ENCODE measurements at places on chromosomes 12 and 14. TPM values are rescaled to one million over a fixed set of nuclear protein-coding genes. Genes with fewer than 3 reads are reported as not detected.
A peak's percentile ranks its signal among the peaks of the same experiment; 100 is the strongest.

DNA sequence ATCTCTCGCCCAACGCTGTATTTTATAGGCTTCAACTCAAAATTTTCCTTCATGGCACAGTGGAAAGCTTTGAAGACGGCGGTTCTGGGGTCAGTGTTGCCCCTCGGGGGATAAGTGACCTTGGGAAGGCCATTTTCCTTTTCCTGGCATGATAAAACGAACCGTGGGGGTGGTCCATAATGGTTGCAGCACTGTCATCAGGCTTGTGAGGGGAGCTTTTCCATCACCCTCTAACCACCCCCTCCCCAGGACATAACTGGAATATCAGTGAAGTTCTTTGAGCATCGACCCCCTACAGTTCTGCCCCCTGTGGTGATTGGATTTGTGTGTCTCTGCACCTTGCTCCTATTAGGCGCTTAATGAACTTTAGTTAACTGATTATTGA is 16.0 kb downstream of the FOS start:
- DNase-seq, result no peak

Gene FAIM2
- 2.9 TPM for total RNA-seq

GRCh38 chr12:116276652-116277466 is 634 bp downstream of the MED13L start:
- peak; percentile 86 for DNase-seq

Gene C12orf56
- not detected for total RNA-seq

- no peak for DNase-seq
Measured at GRCh38 chr14:65173973-65174693, 71.8 kb upstream of the MAX start.

- peak; percentile 96 for DNase-seq
Measured at GRCh38 chr14:34462132-34462893, at the start of gene SPTSSA. TSS of gene SPTSSA (minus strand) at chr14:34462240. CDS start at chr14:34462207, 33 bp downstream.

DNA sequence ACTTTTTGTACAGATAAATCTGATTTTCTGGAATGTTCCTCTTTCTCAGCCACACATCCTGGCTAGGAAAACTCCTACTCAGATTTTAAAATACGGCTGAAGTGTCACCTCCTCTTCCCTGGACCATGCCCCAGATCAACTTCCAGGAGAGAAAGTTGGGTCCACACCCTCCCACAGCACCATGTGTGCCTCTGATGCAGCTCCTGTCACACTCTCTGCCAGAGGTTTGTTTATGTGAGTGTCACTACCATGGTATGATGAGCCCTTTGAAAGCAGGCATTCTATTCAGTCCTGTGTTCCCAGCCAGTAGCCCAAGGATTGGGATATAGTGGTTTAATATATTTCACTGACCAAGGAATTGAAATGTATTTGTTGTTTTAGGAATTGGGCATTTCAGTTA is 287.2 kb upstream of the ATP2B1 start:
- no peak for DNase-seq

- DNase-seq, result no peak
Measured at GRCh38 chr14:61997161-61997560, 234.9 kb downstream of the SNAPC1 start.

Gene GAS2L3
- total RNA-seq, result 19.4 TPM

DNA sequence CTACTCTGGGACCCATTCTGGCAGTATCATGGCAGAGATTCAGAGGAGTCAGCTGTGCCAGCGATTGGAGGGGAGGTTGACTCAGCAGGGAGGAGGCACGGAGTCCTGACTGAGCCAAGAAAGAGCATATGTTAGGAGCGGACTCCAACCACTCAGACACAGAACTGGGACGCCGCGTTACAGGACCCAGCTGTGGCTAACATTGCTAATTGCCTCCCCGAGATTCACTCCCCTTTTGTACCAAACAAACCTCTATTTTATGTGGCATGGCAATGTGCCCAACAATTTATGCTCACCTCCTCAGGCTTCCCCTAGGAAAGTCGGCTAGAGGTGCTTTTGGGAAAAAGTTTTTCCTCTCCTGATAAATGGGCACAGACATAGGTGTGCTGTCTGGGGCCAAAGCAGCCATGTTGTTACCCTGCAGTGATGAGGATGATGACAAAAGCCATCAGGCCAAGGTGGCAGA is 15.2 kb upstream of the CLIP1 start:
- no peak for DNase-seq

Gene DEPDC4
- total RNA-seq, result 2.0 TPM

DNA sequence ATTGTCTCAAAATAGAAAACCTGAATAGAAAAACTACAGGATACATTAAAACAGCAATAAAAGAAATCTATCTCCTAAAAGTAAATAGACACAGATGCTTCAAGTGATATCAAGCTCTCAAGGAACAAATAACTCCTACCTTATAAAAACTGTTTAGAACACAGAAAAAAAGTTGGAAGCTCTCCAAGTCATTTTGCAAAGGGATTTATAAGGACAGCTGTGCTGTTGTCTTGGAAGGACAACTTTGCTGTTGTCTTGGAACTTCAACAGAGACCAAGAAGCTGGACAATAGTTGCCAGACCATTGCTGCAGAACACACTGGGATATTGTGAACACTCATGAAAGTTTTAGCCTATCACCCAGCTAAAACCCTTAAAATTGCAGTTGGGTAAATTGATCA is 780.7 kb downstream of the FLRT2 start:
- no peak for DNase-seq

- DNase-seq, result no peak
Measured at GRCh38 chr12:123410041-123410412, 26.1 kb downstream of the KMT5A start.

Gene DYRK4
- 41.4 TPM for total RNA-seq

DNA sequence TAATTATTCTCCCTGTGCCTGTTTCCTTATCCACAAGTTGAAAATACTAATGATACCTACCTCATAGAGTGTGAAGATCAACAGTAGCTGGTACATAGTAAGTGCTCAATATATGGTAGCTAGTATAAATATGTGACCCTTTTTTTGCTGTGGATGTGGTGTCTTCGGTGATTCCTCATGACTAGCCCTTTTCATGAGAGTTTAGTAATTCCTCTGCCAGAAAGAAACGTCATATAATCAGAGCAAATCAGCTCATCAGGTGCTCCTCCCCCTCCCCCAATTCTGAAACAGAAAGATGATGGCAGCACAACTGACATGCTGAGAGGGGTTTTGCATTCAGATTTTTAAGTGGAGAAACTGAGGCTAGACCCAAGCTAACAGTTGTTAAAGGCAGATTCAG is 210.8 kb downstream of the SLC41A2 start:
- no peak for DNase-seq

GRCh38 chr12:96240656-96241055 is 46.5 kb downstream of the ELK3 start:
- no peak for DNase-seq

- DNase-seq, result no peak
Measured at GRCh38 chr12:92199819-92200576, 54.4 kb upstream of the BTG1 start.

Gene CLEC9A
- 0.30 TPM for total RNA-seq

DNA sequence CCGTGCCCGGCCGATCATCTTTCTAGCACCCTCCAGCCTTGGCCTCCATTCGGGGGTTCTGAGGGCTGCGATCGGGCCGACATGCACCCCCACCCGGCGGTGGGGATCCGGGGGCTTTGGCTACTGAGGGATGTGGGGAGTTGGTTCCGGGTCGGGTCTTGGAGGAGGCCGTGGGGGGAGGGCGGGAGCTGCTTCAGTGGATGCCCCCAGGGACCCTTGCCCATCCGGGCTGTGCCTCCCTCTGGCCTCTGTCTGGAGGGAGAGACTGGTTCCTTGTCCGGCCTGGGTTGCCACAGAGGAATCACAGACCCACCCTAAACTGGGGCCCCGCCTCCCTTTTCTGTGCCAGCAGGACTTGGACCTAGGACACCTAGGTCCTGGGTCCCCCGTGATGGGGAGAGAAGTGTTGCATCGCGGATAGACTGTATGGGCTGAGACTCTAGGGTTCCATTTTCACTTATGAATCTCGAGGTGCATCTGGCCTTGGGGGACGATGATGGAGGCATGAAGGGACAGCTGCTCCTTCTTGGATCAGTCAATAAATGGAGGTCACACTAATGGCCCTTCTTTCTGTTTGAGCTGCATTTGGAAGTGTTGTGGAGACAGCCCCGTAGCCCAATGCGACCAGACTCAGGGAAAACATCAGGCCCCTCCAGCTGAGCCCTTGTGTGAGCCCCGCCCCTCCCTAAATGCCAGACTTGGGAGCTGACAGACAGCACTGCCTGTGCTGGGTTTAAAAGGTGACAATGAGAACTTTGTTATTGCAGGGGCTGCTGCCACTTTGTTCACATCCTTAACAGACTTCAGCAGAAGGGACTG is 577 bp downstream of the DTX3 start:
- DNase-seq, result no peak

DNA sequence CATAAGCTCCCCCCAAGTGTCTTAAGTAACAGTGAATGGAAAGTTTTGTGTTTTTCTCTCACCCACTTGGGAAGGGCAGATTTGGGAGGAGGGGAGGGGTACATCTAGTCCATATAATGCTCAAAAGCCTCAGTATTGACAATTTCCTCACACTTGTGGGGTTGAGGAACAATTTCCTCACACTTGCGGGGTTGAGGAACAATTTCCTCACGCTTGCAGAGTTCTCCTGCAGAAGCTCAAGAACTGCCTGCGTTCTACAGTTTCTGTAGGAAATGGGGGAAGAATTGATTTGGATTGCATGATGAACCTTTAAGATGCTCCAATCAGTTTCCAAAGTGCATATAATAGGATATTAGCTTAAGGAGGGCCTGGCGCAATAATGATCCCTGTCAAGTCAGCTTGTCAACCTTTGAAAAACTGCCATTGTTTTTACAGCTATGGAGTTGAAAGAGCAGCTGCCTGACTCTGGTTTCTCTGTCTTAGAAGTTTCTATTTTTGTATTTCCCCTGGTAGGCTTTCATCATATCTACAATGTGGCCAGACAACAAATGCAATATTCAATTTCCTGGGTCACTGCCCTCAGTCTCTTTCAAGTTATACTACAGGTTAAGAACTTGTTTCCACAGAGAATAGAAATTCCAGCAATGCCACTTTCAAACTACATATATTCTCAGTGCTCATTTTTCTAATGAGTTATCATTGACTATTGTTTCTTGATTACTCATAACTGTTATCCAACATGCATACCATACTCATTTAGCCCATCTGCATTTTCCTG is 66.5 kb downstream of the PLEKHG7 start:
- DNase-seq, result no peak

Gene FAM186B
- total RNA-seq, result 0.65 TPM

Gene ADCY4
- total RNA-seq, result 42.7 TPM

- DNase-seq, result no peak
Measured at GRCh38 chr14:102517392-102518062, 8.0 kb upstream of the ANKRD9 start.

Gene ZNF839
- total RNA-seq, result 8.5 TPM

- DNase-seq, result no peak
Measured at GRCh38 chr14:83291714-83292113, 1758.1 kb upstream of the SEL1L start.

DNA sequence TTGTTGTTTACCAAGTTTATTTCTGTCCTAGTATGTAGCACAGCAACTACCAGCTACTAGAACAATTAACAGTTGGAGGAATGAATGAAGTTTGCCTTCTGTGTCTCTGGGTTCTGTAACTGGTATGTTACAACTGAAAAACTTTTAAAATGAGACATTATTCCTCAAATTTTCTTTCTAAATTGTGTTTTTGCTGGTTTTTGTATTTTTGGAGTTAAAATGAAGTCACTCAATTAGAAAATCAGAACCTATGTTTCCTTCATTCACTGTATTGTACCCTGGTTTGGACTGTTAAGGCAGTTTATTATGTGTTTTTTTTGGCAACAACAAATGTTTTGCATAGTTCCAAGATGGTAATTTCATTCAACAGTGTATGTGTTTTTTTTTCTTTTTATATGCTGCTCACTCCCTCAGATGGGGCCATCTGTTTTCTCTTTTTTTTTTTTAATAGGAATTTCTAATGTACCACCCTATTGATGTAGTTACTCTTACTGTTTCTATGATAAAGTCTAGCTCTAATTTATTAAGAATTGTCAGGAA is 30.2 kb upstream of the EVL start:
- DNase-seq, result no peak

DNA sequence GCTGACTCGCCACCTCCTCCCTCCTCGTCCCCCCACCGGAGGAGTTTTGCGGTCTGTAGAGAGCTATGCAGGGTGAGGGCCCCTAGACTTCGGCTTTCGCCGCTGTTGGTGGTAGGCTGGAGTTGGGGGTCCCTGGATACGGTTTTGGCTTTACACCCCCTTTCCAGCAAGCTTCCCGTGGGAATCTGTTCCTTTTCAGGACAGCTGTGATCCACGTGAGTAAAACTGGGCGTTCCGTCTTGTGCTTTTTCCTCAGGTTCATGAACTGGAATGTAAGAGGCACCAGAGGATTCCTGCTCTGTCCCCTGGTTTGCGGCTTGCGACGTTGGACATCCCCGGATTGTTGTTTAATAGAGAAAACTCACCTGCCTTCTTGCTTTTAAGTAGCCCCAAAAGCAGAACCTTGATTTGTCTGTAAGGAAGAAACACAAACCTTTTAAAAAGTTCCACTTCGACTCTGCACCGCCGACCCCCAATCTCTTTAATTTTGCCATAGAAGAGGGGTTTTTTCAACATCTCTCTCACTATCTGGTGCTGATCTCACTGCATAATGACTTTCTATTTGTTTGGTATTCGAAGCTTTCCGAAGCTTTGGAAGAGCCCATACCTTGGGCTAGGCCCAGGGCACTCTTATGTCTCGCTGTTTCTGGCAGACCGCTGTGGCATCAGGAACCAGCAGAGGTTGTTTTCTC is 490 bp downstream of the PRORP start:
- no peak for DNase-seq

GRCh38 chr12:15797818-15798217 is 8.6 kb upstream of the EPS8 start:
- DNase-seq, result no peak

DNA sequence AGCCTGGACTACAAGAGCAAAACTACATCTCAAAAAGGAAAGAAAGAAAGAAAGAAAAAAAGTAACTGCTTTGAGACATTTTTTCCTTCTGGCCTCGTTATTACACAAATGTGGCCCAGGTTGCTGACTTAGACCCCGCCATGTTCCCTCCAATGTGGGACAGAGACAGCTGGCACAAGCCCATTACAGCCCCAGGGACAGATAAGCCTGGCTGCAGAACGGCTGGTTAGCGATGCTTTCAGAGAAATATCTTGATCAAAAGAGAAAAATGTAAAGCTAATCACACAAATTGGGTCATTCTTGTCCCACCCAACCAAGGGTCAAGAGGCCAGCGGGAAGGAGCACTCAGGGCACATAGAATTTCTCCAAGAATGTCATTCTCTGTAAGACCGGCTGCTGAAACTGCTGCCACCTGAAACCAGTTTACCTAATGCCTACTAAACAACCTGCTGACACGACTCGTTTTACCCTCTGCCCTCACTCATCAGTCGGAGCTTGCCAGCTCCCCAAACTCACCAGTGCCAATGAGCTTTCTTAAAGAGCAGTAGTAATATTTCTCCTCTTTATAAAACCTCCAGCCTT is 63.1 kb downstream of the TNFAIP2 start:
- no peak for DNase-seq

- DNase-seq, result no peak
Measured at GRCh38 chr12:6450869-6451347, 934 bp upstream of the TAPBPL start.

- no peak for DNase-seq
Measured at GRCh38 chr12:107549651-107550480, 135.7 kb upstream of the PWP1 start.

Gene CLEC12A
- total RNA-seq, result 88.3 TPM

All from lower lobe of right lung (tissue), 2 donors.